Activated naive CD4-positive, alpha-beta T cell treated with anti-CD3 and anti-CD28 coated beads for 36 hours (primary cell): ENCODE measurements at places on chromosomes 3 and 15.

- no peak for DNase-seq
Measured at GRCh38 chr3:106440672-106441071, 571.9 kb upstream of the CBLB start.

DNA sequence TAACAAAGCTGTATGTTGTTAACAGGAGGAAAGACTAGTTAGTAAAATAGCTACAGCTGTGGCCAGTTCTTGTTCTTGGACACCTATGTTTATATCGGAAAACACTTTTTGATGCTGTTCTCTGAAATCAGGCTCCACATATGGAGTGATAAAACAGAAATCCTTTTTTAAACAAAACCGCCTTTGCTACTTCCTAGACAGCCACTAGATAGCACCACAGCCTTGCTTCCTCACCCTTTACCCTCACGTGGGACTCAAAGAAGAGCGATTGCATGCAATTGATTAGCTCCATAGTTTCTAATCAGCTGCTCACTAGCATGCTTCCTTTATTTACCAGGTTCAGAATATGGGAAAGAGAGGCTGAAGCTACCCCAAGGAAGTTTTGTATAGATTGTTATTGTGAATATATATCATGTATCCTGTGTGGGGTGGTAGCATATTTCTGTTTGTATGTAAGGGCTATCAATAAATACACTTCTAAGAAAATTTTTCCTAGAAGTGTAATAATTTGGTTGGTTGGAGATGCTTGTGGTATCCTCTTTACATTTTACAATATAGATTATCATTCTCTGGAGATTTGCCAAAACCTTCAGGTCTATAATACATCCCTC is 4.3 kb upstream of the MTFMT start:
- peak; percentile 58 for DNase-seq

- DNase-seq = no peak
Measured at GRCh38 chr3:98705212-98705611, 57.9 kb upstream of the ST3GAL6 start.

DNA sequence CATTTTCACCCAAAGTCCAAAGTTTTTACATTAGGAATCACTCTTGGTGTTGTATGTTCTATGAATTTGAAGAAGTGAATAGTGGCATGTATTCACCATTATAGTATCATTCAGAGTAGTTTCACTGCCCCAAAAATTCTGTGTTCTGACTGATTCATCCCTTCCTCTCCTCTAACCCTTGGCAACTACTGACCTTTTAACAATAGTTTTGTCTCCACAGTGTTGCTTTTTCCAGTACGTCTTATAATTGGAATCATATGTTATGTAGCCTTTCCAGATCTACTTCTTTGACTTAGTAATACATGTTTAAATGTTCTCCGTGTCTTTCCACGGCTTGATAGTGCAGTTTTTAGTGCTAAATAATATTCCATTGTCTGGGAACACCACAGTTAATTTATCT is 379.0 kb upstream of the SGO1 start:
- no peak for DNase-seq

DNA sequence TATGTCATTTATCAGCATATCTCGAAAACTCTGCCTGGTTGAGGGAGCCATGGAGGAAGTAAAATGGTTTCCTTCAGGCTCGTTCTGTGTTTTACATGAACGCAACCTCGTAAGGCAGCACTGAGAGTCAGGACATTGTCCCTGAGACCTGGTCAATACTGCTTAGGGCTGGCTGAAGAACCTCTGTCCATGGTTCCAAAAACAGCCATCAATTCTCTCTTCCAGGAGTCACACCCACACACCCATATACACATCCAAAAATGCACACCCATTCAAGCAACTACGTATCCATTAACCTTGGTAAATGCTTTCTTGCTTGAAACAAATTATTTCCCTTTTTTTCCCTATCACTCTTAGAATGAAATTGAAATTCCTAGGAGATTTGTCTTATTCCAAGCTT is 91.0 kb upstream of the CHL1 start:
- DNase-seq = no peak

DNA sequence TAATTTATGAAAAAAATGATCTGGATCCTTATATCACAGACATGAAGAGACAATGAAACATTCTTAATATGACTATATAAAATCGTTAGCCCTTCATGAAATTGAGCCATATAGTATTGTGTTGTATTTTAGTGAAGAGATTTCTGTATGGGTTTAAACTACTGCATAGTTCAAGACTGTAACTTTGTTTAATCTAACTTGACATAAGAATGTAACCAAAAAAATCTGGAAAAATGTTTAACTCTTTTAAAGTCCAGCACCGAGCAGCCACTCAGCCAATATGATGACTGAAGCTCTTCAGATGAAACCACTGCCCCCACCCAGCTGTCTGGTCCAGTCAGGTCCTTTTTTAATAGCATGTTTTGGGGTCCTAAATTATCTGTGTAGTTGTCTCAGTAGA is 4.9 kb downstream of the NANOGP8 start:
- DNase-seq = no peak

DNA sequence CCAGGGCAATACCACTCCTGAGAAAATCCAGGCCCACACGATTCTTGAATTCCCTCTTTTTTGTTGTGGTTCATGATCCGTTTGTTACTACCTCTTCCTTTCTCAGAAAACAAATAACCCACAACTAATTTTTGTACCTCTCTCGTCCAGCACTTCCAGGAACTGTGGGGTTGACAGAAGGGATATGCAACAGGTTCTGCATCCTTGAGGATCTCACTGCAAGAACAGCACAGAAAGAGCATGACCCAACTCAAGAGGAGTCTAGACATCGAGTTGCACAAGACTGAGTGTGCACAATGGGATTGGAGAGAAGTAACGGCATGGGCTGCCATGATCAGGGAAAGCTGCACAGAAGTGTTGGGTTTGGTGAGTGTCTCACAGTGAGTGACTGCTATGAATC is 533.3 kb downstream of the SOX2 start:
- DNase-seq = no peak

GRCh38 chr3:189967254-189967865 is 153.3 kb downstream of the P3H2 start:
- peak; percentile 28 for DNase-seq

GRCh38 chr3:9696480-9697220 is 7.0 kb upstream of the CPNE9 start:
- no peak for DNase-seq

DNA sequence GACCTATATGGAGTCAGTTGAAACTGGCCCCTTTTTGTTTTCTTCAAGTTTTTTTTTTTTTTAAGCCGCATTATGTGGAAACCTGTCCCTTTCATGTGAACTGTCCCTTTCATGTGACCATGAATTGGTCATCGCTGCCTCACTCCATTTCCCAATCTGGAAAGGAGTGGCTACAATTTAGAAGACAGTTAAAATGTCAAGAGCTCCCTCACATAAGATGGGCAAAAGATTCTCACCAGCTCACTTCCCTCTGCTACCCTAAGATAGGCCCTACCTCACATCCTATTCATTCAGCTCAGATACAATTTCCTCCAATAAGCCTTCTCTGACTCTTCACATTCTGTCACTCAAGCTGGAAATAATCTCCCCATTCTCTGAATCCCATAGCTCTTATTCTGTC is 111.3 kb upstream of the BCL6 start:
- DNase-seq = no peak

DNA sequence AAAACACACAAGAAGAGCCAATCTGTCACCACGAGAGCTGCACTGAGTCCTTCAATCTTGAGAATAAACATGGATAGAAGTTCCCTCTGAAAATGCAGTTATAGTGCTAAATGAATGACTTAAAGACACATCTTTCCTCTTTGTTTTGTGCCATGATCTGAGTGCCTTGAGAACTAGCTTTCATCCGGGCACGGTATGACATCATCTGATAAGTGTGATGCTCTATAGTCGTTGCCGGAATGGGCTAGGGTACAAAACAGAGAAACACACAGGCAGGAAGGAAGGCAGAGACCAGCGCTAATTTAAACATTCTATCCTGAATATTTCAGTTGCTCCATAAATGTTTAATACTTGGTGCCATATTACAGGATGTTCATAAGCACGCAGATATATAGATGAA is 146.5 kb downstream of the TNIK start:
- DNase-seq = no peak

DNA sequence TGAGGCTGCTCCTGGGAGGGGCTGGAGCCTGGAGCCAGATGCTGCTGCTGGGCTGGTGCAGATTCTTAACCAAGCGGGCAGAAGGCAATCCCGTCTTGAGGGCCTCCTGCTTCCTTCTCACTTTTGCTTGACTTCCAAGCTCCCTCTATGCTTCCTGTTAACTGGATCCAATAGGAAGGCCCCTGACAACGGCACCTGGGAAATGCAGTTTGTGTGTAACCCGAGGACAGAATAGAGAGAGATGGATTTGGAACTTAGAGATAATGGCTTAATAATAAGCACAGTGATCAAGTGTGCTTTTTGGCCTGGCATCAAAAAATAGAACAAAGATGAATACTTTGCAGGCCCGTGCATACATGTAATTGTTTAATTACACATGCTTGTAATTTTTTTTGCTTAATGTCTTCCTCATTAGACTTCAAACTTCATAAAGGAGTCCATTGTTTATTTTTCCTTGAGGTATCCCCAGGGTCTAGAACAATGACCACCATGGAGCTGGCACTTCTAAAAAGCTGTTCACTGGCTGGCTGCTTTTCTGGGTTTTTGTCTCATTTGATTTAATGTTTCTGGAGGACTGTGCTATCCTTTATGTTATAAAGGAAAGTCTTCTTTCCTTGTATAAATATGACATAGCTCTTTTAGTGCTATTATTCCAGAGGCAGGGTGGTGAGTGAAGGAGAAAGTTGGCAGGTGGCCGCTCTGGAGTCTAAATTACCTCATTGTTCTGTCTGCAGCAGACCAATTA is 63.3 kb upstream of the MITF start:
- DNase-seq = no peak

GRCh38 chr3:10526366-10526765 is 21.0 kb upstream of the ATP2B2 start:
- DNase-seq = no peak

GRCh38 chr3:25460751-25461150 is 32.7 kb downstream of the RARB start:
- DNase-seq = no peak

DNA sequence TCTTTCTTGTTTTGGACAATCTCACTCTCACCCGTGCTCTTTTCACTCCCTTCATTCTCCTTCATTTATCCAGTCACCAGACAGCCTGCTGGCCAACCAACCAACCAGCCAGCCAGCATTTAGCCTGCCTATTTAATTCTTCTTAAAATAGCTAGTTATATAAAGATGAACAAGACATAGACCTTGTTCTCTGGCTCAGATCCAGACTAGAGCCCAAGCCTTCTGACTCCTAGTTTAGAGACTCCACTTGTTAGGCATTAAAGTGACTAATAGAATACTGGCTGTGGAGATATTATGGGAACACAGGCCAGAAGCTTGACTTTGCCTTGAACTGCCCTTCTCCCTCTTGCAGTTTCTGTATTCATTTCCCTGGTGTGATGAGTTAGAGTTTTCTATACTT is 215.3 kb upstream of the THRB start:
- DNase-seq = no peak

GRCh38 chr3:133463347-133463860 is 63.5 kb downstream of the BFSP2 start:
- no peak for DNase-seq

DNA sequence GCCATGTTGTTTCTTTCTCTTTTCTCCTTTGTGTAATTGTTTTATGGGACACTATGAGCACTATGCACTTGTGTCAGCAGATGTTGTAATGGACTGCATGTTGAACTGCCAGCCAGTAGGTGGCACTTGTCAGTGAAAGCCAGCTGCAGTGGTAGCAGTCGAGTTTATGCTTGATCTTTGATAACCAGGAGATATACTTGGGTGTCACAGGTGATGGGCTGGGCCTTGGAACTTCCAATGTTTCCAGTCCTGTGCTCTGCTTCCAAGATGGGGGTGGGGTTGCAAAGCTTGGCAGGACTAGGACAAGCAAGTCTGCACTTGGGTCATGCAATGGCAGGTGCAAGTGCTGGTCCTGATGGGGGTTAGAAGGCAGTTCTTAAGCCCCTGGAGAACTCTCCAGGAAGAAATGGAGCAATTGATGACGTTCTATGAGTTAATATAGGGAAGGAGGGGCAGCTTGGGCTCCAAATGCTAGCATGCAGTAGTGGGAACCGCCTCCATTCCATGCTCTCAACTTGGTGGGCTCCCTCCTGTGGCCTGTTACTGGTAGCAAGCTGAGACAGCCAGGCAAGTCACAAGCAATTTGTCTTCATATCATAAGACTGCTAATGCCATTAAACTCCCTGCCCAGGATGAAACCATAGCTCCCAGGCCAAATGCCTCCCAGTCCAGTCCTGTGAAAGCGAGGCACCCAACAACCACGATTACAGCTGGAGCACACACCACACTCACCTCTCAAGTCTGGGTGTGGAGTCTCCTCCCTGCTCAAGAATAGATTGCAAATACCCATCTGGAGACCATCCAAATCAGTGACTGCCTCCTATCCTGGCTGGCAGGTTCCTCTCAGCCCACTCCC is 287.2 kb downstream of the CGGBP1 start:
- peak; percentile 56 for DNase-seq

GRCh38 chr3:179829401-179829800 is 176.6 kb downstream of the USP13 start:
- no peak for DNase-seq

- no peak for DNase-seq
Measured at GRCh38 chr3:45612918-45613602, 18.5 kb downstream of the LIMD1 start.

- no peak for DNase-seq
Measured at GRCh38 chr15:34279368-34279767, 54.6 kb downstream of the EMC4 start.

GRCh38 chr3:8736436-8736835 is 2.8 kb downstream of the CAV3 start:
- DNase-seq = no peak

DNA sequence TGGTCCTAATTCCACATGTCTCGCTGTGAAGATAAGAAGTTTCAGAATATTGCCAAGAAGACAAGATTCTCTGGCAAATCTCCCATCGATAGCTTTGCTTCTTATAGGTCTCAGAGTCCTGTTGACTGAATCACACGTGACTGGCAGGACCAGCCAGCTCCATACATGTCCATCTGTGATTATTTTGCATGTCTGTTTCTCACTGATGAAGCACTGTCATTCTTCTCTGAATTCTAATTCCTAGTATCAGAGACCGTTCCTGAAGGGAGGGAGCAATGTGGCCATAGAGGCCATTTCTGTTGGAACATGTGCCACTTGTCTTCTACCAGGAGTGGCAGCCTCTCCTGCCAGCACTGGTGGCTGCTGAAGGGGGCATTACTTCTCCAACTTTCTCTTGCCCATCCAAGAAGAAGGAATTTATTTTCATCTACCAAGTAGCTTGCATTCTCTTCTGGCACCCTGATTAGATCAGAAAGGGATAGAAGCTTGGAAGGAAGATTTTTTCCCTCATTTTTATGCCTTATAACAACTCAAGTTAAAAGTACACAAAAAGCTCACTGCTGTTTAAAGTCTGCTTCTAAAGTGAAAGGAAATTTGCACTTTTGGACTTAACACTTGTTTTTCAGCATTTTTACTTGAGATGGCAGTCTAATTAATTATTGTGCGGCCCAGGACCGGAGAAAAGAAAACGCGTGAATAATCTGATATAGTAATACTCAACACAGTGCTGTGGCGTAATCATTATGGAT is 115.8 kb downstream of the IQCH start:
- no peak for DNase-seq
